ENCODE measurements at places on chromosomes 13 and 19. TPM values are rescaled to one million over a fixed set of nuclear protein-coding genes. Genes with fewer than 3 reads are reported as not detected.

DNA sequence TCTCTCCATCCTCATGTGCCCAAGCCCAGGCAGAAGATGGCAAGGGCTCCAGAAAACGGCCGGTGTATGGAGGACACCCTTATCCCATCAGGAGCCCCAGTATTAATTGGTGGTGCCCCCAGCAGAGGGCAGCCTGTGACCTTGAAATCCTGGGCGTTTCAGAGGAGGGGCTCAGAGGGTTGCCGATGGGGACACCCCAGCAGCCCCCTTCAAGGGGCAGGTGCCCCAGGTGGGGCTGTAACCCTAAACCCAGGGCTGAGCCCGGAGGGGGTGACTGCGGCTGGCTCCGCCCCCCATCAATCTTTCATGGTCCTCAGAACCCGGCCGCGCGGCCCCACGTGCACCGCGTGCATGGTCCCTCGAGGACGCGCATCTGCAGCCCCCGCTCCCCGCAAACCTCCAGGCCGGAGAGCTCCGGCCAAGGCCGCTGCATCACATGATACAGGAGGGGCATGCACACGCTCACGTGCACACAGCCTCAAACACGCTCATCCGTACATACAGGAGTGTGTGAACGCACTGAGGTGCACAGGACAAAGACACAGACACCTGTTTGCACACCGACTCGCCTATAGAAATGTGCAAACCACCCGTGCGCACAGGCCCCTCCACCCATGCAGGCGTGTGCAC lies 949 bp downstream of the RAB3A start:
- no peaks in the 10 kb centered on the region for H3K36me3 ChIP-seq
- H3K27me3 ChIP-seq: no peaks in the 10 kb centered on the region
- peak overlapping the region; percentile 59 for H3K4me3 ChIP-seq
- H3K27ac ChIP-seq: no peak overlapping the region
- DNase-seq: no peak
- H3K4me1 ChIP-seq: peaks cover 3% of the 10 kb centered on the region

DNA sequence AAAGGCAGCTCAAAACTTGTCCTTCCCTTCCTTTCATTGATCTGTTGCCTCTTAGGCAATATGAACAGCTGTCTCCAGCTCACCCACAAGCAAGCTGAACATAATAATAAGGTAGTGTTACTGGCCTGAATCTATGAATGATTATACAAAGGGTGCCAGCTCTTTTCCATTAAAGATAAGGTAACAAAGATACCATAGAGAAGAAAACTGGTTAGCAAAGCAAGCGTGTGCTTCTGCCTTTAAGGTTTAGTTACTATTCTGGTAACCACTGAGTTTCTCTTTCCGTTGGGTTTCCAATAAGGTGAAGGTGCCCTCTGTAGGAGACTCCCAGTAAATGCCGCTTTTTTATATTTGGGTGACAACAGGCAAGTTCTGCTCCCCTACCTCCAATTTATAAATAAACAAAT lies 12.1 kb upstream of the DACH1 start:
- H3K4me3 ChIP-seq: no peak overlapping the region
- no peaks in the 10 kb centered on the region for H3K27me3 ChIP-seq
- DNase-seq: peak; percentile 7
- no peak overlapping the region for H3K27ac ChIP-seq
- no peaks in the 10 kb centered on the region for H3K36me3 ChIP-seq
- no peaks in the 10 kb centered on the region for H3K4me1 ChIP-seq

- no peak overlapping the region for H3K4me3 ChIP-seq
- no peaks in the 10 kb centered on the region for H3K4me1 ChIP-seq
- no peaks in the 10 kb centered on the region for H3K27me3 ChIP-seq
- no peaks in the 10 kb centered on the region for H3K36me3 ChIP-seq
- H3K27ac ChIP-seq: no peak overlapping the region
- DNase-seq: no peak
Measured at GRCh38 chr13:60765700-60766411, 368.8 kb downstream of the TDRD3 start.

- DNase-seq: no peak
- H3K4me3 ChIP-seq: no peak overlapping the region
- no peaks in the 10 kb centered on the region for H3K27me3 ChIP-seq
- no peak overlapping the region for H3K27ac ChIP-seq
Measured at GRCh38 chr13:113602291-113602988, 17.9 kb downstream of the TFDP1 start.

The PROZ gene
- total RNA-seq: not detected

The TNFSF9 gene
- 2.9 TPM for total RNA-seq

The ANKLE1 gene
- 1.1 TPM for total RNA-seq

DNA sequence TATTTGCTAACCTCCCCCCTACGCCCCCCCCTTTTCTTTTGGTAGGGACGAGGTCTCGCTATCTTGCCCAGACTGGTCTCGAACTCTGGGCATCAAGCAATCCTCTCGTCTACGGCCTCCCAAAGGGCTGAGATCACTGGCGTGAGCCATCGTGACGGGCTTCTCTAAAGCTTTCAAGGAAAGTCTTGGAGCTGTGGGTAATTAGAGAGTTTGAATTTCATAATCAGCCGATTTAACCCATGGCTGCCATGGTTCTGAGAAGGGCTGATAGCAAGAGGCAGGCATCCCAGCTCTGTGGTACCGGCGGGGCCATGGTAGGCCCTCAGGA lies 679 bp upstream of the ABHD8 start:
- no peaks in the 10 kb centered on the region for H3K36me3 ChIP-seq
- peak overlapping the region; percentile 60 for H3K4me3 ChIP-seq
- H3K27me3 ChIP-seq: no peaks in the 10 kb centered on the region
- H3K27ac ChIP-seq: peak overlapping the region; percentile 89
- no peak for DNase-seq

The ANGPTL8 gene
- not detected for total RNA-seq

The PRR20D gene
- total RNA-seq: not detected

The COL4A2 gene
- total RNA-seq: 3.0 TPM

The C13orf42 gene
- not detected for total RNA-seq

- no peaks in the 10 kb centered on the region for H3K27me3 ChIP-seq
- H3K36me3 ChIP-seq: no peaks in the 10 kb centered on the region
- no peak overlapping the region for H3K4me3 ChIP-seq
- DNase-seq: no peak
Measured at GRCh38 chr13:88066847-88067246, 395.7 kb downstream of the SLITRK5 start.

The DHDH gene
- 0.85 TPM for total RNA-seq

The PNMA8B gene
- total RNA-seq: not detected

DNA sequence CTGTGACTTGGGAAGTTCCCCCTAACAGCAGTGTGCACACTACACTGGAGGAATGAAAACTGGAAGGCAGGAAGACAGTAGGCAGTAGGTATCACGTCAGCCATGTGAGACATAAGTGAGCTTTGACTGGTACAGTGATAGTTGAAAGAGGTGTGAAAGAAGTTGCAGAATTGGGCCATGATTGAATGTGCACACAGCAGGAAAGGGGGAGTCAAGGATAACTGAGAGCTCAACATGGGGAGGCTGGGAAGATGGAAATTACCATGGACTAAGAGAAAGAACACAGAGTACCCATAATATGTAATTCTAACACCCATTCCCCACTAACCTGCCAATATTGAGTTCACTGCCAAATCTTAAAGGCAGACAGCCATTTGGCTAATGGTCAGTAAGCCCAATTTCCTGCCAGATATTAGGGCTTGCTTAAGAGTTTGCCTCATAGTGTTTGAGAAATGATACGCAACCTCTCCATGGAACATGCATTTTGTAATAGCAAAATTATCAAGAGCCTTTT lies 321.7 kb downstream of the DCT start:
- H3K4me1 ChIP-seq: no peaks in the 10 kb centered on the region
- H3K4me3 ChIP-seq: no peak overlapping the region
- no peaks in the 10 kb centered on the region for H3K36me3 ChIP-seq
- DNase-seq: no peak
- H3K27ac ChIP-seq: no peak overlapping the region

GRCh38 chr19:14189415-14189814 lies 16.6 kb downstream of the ADGRL1 start:
- H3K4me3 ChIP-seq: no peak overlapping the region
- no peak for DNase-seq
- H3K4me1 ChIP-seq: no peaks in the 10 kb centered on the region

The CDC37 gene
- total RNA-seq: 162 TPM

DNA sequence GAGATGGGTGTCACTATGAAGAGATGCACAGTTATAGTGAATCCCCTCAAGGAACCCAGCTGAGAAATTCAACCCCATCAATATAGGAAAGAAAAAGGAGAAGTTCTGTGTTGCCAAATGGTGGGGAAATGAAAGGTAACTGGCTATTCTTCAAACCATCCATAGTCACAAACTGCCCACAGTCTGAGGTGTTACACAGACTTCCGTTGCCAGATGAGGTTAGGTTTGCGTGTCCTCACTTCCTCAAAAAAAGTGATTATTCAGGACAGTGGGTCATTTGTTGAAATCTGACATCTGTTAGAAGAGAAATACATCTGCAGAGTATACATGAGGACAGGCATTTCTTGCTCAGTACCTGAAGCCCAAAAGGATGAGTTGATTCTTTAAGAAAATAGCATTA lies 9.0 kb downstream of the SIGLEC5 start:
- H3K4me3 ChIP-seq: no peak overlapping the region
- H3K27me3 ChIP-seq: no peaks in the 10 kb centered on the region
- H3K4me1 ChIP-seq: no peaks in the 10 kb centered on the region
- no peak for DNase-seq

The KANK3 gene
- total RNA-seq: 1.2 TPM

DNA sequence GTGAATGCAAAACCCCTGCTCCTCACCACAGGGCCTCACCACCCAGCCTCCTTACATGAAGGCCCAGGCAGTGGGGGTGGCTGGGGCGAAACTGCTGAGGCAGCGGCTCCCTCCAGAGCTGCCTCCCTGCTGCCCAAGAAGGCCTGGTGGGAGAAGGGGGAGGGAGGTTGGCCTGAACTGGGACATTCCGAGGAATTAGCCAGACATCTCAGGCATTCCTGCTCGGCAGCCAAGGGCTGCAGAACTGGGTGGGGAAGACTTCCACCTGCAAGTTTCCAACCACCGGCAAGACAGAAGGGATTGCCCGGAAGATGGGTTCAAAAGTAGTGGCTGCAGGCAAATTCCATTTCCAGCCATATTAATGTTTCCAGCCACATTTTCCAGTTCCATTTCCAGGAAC lies 2.3 kb upstream of the PSPN start:
- no peaks in the 10 kb centered on the region for H3K36me3 ChIP-seq
- DNase-seq: no peak
- no peak overlapping the region for H3K4me3 ChIP-seq
- H3K27ac ChIP-seq: no peak overlapping the region
- H3K4me1 ChIP-seq: peaks cover 2% of the 10 kb centered on the region

DNA sequence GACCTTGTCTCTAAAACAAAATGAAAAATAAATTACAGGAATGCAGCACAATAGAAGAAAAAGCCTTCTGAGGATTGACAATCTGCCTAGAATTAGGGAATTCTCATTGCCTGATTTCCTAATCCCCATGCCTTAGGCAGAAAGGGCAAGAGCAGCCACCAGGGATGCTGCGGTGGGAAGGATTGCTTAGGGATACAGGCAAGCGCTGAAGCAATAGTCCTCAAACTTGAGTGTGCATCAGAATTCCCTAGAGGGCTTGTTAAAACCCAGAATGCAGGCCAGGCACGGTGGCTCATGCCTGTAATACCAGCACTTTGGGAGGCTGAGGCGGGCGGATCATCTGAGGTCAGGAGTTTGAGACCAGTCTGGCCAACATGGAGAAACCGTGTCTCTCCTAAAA lies 1.0 kb upstream of the OR7C2 start:
- no peak overlapping the region for H3K4me3 ChIP-seq
- H3K27ac ChIP-seq: no peak overlapping the region
- no peaks in the 10 kb centered on the region for H3K4me1 ChIP-seq
- DNase-seq: no peak

DNA sequence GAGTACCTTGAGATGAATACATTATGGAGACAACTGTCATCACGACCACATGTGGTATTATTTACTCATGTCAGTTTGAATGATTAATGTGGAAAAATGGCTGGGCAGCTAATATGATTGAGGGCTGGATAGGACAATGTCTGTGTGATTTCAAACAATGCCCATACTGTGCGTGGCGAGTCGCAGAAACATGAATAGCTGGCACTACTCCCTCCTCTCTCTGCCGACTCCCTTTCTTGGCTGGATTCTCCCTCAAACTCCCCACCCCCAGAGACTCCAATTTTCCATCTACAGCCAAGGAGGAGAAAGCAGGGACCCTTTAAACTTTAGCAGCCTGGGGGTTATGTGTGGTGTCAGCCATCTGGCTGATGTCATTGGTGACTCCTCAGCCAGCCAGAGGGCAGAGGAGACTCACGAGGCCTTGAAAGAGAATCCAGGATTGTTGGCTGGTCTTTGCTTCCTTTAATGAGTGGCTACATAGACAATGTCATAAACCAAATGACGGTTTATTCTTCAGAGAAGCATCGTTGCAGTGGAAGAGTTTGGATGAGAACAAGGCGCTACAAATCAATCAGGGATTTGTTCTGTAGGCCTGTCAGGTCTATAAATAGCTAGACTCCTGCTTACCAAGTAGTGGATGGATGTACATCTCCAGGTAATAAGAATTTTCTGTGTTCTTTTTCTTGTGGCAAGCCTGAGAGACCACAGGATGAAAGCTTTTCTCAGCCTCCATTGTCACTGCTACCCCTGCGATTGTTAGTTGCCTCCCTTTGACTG lies 165.6 kb downstream of the DLEU7 start:
- no peaks in the 10 kb centered on the region for H3K36me3 ChIP-seq
- H3K4me3 ChIP-seq: no peak overlapping the region
- no peaks in the 10 kb centered on the region for H3K4me1 ChIP-seq
- H3K27me3 ChIP-seq: no peaks in the 10 kb centered on the region

DNA sequence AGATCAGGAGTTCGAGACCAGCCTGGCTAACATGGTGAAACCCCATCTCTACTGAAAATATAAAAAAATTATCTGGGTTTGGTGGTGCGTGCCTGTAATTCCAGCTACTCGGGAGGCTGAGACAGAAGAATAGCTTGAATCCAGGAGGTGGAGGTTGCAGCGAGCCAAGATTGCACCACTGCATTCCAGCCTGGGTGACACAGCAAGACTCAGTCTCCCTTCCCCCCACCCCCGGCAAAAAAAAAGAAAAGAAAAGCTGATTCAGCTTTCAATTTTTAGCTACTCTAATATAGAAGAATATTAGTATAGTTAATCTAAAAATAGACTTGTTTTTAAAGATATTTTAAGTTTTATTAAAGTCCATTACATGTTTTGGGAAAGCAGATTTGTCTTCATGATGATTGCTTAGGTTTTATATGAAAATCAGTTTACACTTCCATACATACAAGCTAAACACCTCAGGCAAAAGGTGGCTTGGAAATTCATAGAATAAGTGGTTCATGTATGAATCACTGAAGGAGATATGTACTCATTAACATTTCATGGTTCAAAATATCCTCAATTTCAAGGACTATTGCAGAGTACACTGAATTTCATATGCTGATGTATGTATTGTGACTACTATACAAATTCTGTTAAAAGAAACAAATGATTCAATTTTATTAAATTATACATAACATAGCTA lies 165.2 kb downstream of the TDRD3 start:
- no peak overlapping the region for H3K4me3 ChIP-seq
- H3K4me1 ChIP-seq: no peaks in the 10 kb centered on the region
- no peak for DNase-seq
- H3K36me3 ChIP-seq: no peaks in the 10 kb centered on the region
- no peaks in the 10 kb centered on the region for H3K27me3 ChIP-seq
- no peak overlapping the region for H3K27ac ChIP-seq

- no peak for DNase-seq
- H3K36me3 ChIP-seq: no peaks in the 10 kb centered on the region
- H3K27me3 ChIP-seq: no peaks in the 10 kb centered on the region
- no peaks in the 10 kb centered on the region for H3K4me1 ChIP-seq
- H3K27ac ChIP-seq: no peak overlapping the region
Measured at GRCh38 chr13:25890671-25891212, 161.1 kb downstream of the SHISA2 start.

The ALKBH6 gene
- 44.8 TPM for total RNA-seq
